HT1080 (cell line): ENCODE measurements at places on chromosomes 3 and 15. TPM values are rescaled to one million over a fixed set of nuclear protein-coding genes. Genes with fewer than 3 reads are reported as not detected.

- peak; percentile 46 for DNase-seq
Observed at GRCh38 chr3:155101398-155101797, 21.3 kb downstream of the MME start.

- DNase-seq = no peak
Observed at GRCh38 chr3:153972862-153973261, 148.3 kb upstream of the ARHGEF26 start.

DNA sequence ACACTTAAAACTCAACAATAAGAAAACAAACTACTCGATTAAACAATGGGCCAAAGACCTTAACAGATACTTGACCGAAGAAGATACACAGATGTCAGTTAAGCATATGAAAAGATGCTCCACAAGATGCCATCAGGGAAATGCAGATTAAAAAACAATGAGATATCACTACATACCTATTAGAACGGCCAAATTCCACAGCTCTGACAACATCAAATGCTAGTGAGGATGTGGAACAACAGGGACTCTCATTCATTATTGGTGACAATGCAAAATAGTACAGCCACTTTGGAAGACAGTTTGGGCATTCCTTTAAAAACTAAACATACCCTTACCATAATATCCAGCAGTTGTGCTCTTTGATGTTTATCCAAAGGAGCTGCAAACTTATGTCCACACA is 59.1 kb upstream of the UBE3A start:
- no peak for DNase-seq

GRCh38 chr3:196432137-196432879 is at the start of gene UBXN7:
TSS of gene UBXN7 (minus strand) at chr3:196432427. CDS start at chr3:196432399, 28 bp downstream.
- DNase-seq = peak; percentile 93

GRCh38 chr3:149781741-149782140 is 10.6 kb downstream of the ANKUB1 start:
- DNase-seq = no peak

- no peak for DNase-seq
Observed at GRCh38 chr15:78623786-78624497, 3.1 kb upstream of the CHRNA3 start.

- DNase-seq = peak; percentile 76
Observed at GRCh38 chr15:57440799-57441198, 64.5 kb downstream of the CGNL1 start.

- no peak for DNase-seq
Observed at GRCh38 chr3:71789922-71790321, 5.0 kb upstream of the PROK2 start.

KCNMB2 gene
- not detected in 2 replicates for total RNA-seq

GRCh38 chr3:46985588-46985987 is 6.1 kb downstream of the NBEAL2 start:
- no peak for DNase-seq

MITF gene
- 3.7 and 6.5 TPM in 2 replicates for total RNA-seq

- DNase-seq = no peak
Observed at GRCh38 chr3:142104763-142105162, 44.6 kb downstream of the TFDP2 start.

- no peak for DNase-seq
Observed at GRCh38 chr15:97215629-97216028, 744.9 kb upstream of the ARRDC4 start.

FBLN2 gene
- total RNA-seq = 0.03 and 0.05 TPM in 2 replicates

GRCh38 chr15:45795440-45796069 is 160.7 kb downstream of the SQOR start:
- DNase-seq = peak; percentile 38

AVEN gene
- 14.0 and 18.4 TPM in 2 replicates for total RNA-seq

DNA sequence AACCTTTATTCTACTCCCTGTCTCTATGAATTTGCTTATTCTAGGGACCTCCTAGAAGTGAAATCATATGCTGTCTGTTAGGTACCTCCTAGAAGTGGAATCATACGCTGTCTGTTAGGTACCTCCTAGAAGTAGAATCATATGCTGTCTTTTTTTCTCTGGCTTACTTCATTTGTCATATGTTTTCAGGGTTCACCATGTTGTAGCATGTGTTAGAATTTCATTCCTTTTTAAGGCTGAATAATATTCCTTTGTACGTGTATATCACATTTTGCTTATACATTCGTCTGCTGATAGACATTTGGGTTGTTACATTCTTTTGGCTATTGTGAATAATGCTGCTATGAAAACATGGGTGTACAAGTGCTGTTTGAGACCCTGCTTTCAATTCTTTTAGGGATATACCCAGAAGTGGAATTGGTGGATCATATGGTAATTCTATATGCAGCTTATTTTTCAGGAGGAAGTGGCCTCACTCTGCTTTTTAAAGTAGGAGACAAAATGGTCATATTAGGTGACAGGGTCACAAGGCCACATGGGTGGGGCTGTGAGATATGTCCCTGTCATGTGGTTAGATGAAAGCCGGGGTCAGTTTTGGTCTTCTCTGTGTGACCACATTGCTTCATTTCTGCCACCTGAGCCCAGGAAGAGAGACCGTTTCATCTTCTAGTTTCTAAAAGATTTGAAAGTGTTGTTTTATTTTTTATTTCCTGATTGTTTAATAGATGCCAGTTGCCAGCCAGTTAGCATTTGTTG is 76.7 kb downstream of the FLNB start:
- DNase-seq = no peak

GRCh38 chr15:68054628-68055223 is 611 bp downstream of the PIAS1 start:
- no peak for DNase-seq

ACOX2 gene
- 61.4 and 69.8 TPM in 2 replicates for total RNA-seq

DNA sequence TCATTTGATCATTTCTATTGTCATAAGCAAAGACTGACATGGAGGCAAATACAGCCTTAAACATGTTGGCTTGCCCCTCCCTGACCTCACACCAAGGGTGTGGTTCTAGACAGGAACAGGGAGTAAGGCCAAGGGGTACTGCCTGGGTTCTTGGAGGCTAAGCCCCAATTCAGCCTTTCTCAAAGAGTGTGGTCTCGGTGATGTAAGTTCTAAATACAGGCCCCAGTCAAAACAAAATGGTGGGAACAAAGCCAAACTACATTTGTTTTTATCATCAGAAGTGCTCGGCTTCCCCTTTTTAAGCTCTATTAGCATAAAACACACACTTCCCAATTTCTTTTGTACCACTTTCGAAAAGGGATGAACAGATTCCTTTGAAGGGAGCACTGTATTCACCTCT is 129.5 kb downstream of the ATP8B4 start:
- no peak for DNase-seq

- DNase-seq = no peak
Observed at GRCh38 chr3:37853691-37854413, 7.8 kb upstream of the CTDSPL start.

- DNase-seq = no peak
Observed at GRCh38 chr3:43776101-43776500, 85.4 kb downstream of the ABHD5 start.

CKMT1A gene
- total RNA-seq = 0.26 TPM in 1 of 2 replicates, not detected in the other

PARP3 gene
- total RNA-seq = 22.5 and 31.4 TPM in 2 replicates

KLHL6 gene
- total RNA-seq = not detected in 2 replicates

DNA sequence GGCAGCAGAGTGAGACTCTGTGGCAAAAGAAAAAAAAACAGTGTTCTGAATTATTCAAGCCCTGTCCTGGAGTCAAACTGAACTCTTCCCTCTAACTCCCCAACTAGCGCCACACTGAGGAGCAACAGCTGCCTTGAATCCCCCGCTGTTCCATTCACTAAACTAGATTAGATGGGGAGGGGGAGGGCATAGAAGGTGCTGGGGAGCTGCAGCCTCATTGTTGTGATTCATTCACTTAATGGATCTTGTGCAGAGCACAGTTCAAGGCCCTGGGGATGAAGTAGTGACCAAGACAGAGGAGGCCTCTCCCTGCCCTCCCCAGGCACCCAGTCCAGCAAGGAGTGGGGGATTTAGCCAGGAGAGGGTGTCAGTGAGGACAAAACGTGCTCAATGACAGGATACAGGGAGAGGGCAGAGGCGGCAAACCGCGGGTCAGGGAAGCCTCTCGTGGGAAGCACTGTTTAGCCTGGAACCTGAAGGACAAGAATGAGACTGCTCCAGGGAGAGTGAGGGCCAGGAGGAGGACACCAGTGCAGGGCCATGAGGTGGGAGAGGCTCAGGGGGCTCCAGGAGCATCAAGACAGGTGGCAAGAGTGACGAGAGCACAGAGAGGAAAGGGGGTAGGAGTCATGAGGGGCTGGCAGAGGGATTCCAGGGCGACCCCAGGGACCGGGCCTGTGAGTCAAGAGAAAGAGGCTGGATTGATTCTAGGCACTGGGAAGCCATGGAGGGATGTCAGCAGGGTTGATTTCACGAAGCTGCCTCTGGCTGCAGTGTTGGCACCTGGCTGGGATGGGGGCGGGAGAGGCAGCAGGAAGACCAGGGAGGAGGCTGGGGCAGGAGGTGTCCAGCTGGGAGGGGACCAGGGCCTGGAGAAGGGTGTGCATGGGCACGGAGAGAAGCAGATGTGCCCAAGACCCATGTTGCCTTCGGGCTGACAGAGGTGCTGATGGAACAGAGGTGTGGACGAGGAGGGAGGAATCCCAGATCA is 31.4 kb downstream of the ALS2CL start:
- DNase-seq = no peak

DNA sequence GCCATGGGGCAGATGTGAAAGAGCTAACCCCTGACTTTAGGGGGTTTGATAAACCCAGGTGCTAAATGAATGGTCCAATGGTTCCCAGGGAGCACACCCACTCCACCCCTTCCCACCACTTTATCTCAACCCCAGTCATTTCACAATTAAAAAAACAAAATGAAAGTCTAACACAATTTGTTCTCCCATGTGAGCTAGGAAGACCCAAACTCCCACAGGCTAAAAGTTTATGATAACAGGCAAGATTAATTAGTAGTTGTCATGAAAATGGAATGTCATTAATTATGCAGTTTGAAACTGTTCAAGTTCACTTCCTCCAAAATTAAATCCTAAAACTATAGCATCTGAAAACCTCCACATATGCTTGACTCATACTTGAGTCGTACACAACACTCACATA is 63.3 kb upstream of the TPM1 start:
- no peak for DNase-seq

GPR15 gene
- total RNA-seq = not detected in 2 replicates

- no peak for DNase-seq
Observed at GRCh38 chr3:129412542-129413198, 15.8 kb downstream of the EFCAB12 start.
